ENCODE measurements at places on chromosomes 2 and 18.

DNA sequence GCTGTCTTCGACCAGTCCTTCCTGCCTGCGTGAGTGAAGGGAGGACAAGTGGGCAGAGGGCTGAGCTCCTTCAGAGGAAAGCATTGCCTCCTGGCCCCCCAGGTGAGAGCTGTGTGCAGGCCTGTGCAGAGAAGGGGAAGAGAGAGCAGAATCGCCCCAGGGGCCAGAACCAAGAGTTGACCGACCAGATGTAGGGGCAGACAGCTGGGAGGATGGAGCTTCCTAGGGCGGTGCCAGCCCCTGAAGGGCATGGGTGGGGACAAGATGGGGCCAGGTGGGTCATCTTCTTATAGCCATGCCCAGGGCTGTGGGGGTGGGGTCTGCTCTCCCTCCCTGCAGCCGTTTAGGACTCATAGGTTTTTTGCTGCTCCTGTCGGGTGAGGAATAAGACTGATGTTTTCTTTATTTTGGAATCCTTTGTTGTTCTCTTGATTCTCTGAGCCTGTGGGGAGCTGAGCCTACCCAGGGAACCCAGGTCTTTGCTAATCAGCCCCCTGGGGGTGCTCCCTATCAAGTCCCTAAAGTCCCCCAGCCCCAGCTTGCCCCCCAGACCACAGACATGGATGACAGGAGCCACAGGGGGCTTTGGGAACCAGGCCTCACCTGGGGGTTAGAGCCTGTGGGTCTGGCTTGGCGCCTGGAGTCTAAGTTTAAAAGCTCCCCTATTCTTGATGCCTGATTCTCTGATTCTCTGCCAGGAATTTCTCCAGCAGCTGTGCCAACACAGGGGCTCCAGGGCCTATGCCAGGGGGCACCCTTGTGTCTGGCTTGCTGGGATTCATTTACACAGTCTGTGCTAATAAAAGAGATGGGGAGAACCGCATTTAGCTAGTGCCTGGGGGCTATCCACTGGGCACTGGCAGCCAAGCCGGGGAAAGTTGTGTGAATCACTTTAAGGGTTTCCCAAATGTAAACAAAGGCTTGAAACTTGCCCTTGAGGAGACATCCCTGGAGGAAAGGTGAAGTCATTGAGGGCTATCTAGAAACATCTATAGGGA, 9.3 kb upstream of the EFHD1 start:
- no peak for DNase-seq

- DNase-seq: no peak
Observed at GRCh38 chr18:27382567-27383216, 197.6 kb upstream of the CHST9 start.

DNA sequence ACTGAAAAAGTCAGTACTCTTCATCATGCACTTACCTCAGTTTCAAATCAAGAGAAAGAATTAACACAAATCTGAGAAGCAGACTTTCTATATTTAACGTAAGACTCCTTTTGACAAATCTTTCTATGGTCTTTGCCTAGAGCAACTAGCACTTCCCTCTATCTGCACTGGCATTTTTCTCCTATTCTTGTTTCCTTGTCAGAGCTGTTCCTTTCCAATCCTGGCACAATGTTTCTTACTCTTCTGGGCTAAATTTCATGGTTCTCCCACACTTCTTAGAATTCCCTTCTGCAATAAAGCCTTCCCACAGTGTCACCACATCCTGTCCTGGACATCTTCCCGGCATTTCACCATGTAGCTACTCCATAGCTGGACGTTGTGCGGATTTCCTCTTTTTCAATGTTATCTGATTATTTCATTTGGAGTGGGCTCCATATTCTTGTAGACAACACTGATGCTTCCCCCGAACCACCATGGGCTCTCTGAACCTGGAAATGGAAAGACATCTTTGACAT, 144.7 kb upstream of the CTNNA2 start:
- no peak for DNase-seq

DNA sequence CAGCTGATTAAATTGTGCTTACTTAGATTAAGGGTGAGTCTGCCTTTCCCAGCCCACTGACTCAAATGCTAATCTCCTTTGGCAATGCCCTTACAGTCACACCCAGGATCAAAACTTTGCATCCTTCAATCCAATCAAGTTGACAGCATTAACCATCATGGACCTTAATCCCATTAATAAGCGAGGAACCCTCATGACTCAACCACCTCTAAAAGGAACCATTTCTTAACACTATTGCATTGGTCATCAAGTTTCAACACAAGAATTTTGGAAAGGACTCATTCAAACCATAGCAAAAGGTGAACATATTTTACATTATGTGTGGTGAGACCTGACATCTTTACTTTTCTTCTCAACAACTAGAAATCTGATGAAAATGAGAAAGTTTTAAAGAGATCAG, 187.0 kb downstream of the OSR1 start:
- no peak for DNase-seq

GRCh38 chr2:109066917-109067597, 61.9 kb upstream of the SH3RF3 start:
- no peak for DNase-seq

- no peak for DNase-seq
Observed at GRCh38 chr18:78798402-78799175, 181.0 kb upstream of the SALL3 start.

DNA sequence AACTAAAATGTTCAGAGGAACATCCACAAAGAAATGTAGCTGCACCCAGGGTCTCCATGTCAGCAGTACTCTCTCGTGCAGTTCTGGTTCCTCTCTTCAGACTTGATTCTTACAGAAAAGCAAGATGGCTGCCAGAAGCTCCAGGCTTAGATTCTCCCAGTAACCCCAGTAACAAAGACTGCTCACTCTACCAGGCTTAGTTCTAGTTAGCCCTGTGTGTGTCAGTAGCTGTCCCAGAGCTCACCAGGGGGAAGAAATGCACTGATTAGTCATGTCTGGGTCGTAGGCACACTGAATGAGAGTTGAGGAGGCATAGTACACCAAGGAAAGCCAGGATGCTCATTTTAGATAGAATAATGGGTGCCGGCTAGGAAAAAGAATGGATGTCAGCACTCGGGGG, 395.0 kb upstream of the NRP2 start:
- no peak for DNase-seq

GRCh38 chr18:56575819-56576663, 62.4 kb downstream of the TXNL1 start:
- DNase-seq: no peak

DNA sequence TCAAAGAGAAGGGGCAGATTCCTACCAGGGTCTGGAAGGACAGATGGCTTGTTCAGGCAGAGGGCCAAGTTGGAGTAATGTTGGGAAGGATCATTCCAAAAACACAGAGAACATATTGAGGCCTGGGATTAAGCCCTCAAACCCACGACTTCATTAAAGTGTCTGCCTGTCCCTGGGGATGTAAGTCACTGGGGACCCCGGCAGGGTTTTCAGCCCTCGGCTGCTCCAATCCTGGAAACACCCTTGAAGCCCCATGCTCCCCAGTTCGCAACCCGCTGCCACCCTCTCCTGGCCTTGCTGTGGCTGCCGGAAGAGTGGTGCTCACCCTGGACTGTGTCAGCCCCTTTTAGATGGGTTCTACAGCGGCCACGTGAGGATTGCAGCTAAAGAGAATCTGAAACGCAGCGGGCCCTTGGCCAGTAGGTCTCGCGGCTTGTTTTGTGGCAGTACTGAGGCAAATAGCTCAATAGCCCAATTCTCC, 79.9 kb downstream of the EPAS1 start:
- no peak for DNase-seq

DNA sequence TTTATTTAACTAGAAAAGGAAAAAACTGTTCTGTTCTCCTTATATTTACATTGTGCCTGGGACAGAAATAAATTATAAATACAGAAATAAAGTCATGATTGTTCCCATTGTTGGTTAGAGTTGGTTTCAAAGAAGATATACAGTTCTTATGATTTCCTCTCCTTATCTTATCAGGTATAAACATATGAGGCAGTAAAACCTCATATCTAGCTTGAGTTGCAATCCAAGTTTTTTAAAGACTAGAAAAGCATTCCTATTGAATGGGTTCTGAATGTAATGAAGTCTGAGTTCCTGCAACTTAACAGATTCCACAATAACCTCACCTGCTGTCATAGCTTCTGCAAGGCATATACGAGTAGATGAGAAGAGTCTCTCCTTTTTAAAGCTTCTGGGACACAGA, 114.7 kb upstream of the CAVIN2 start:
- no peak for DNase-seq

DNA sequence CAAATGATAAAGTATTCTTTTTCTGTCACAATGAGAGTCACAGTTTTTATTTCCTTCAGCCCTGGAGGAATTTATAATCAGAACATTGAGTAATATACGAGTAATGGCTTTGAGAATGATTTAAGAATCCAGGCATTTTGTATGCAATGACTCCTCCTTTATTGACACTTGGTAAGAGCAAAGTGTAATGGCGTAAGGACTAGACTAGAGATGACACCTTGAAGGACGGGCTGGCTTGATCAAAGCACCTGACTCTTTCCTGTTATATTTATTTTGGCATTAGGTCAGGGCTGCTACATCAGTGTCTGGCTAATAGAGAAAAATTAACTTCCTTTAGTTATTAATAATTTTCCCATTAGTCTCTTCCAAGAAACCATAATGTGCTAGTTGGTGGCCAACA, 482.4 kb upstream of the GCFC2 start:
- no peak for DNase-seq

GRCh38 chr2:241190291-241190981, 2.0 kb downstream of the ANO7 start:
- DNase-seq: no peak

GRCh38 chr18:77250501-77250925, 865 bp downstream of the GALR1 start:
- no peak for DNase-seq

GRCh38 chr2:45218931-45219339, 209.7 kb upstream of the SIX2 start:
- no peak for DNase-seq

GRCh38 chr2:235699576-235699975, 205.7 kb downstream of the AGAP1 start:
- DNase-seq: no peak

- no peak for DNase-seq
Observed at GRCh38 chr2:188503975-188504374, 212.3 kb downstream of the GULP1 start.

DNA sequence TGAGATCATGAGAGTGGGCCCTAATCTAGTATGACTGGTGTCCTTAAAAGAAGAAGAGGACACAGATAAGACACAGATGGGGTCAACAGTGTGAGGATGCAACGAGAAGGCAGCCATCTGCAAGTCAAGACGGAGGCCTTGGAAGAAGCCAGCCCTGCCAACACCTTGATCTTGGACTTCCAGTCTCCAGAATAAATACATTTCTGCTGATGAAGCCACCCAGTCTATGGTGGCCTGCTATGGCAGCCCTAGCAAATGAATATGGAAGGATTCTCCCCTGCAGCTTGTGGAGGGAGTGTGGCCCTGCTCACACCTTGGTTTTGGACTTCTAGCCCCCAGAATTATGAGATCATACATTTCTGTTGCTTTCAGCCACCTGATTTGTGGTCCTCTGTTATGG, 12.3 kb downstream of the CTIF start:
- DNase-seq: no peak

DNA sequence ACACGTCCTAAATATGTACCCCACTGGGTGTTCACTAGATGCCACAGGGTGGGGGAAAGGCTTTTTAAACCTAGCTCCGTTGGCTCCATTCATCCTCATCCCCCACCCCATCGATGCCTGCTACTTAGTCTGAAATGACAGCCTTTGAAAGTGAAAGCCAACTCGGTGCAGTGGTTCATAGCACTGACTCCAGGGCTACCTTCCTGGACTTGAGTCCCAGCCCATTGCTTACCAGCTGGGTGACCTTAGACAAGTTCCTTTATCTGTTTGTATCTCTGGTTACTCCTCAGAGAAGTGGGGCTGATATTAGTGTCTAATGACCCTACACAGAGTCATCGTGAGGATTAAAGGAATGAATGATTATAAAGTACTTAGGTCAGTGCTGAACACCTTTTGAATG, 24.4 kb downstream of the EHD3 start:
- DNase-seq: no peak

GRCh38 chr18:11899063-11899462, 9.1 kb downstream of the MPPE1 start:
- no peak for DNase-seq

DNA sequence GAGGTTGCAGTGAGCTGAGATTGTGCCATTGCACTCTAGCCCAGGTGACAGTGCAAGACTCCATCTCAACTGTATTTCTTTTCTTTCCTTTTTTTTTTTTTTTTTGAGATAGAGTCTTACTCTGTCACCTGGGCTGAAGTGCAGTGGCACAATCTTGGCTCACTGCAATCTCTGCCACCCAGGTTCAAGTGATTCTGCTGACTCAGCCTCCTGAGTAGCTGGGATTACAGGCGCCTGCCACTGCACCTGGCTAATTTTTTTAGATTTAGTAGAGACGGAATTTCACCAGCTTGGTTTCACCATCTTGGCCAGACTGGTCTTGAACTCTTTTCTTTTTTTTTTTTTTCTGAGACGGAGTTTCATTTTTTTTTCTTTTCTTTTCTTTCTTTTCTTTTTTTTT, 41.3 kb upstream of the SATB2 start:
- DNase-seq: no peak
